Chondrocyte (in vitro differentiated cells): ENCODE measurements at places on chromosomes 2 and 18. TPM values are rescaled to one million over a fixed set of nuclear protein-coding genes. Genes with fewer than 3 reads are reported as not detected.

Gene VPS4B
- total RNA-seq, result 54.9 to 64.8 TPM (median 55.1 TPM) in 3 replicates

Gene PAIP2B
- total RNA-seq, result 0.67 to 0.73 TPM (median 0.70 TPM) in 3 replicates

Gene UPP2
- 0.60 TPM in 1 of 3 replicates, not detected in the others for total RNA-seq

Gene LOXHD1
- not detected in 3 replicates for total RNA-seq

Gene UNC80
- 0.02 TPM in 1 of 3 replicates, not detected in the others for total RNA-seq

Gene ANKRD30BL
- total RNA-seq, result not detected in 3 replicates

Gene DAPL1
- 0.57 to 1.4 TPM in 2 of 3 replicates, not detected in the other for total RNA-seq

DNA sequence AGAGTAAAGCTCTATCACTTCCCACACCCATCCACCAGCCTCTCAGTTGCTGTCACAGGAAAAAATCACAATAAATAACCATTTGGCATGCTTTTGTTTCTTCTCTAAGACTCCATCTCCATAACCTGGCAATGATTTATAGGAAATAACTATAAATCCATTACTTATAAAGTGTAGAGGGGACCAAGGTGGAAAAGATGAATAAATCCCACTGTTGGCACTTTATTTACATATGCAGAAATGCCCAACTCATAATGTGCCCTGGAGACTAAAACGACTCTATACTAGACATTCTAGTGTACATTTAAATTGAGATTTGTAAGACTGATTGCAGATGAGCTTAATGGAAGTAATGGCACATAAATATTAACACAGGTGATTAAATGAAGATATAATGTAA, 7.5 kb upstream of the NOSTRIN start:
- DNase-seq, result no peak

- no peak for DNase-seq
Observed at GRCh38 chr2:7530001-7530400, 612.8 kb downstream of the RNF144A start.

DNA sequence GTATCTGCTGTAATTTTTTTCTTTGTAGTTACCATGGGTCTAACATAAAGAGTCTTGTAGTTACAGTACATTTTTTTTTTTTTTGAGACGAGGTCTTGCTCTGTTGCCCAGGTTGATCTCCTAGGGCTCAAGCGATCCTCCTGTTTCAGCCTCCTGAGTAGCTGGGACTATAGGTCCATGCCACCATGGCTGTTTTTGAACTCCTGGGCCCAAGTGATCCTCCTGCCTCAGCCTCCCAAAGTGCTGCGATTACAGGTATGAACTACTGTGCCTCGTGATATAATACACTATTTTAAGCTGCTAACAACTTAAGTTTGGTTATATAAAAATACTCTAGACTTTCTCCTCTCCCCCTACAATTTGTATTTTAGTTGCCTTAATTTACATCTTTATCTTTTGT, 46.3 kb downstream of the ASB1 start:
- DNase-seq, result no peak

- DNase-seq, result no peak
Observed at GRCh38 chr2:167510071-167510759, 621.9 kb downstream of the XIRP2 start.

- DNase-seq, result no peak
Observed at GRCh38 chr2:237939251-237939650, 27.6 kb upstream of the UBE2F start.

DNA sequence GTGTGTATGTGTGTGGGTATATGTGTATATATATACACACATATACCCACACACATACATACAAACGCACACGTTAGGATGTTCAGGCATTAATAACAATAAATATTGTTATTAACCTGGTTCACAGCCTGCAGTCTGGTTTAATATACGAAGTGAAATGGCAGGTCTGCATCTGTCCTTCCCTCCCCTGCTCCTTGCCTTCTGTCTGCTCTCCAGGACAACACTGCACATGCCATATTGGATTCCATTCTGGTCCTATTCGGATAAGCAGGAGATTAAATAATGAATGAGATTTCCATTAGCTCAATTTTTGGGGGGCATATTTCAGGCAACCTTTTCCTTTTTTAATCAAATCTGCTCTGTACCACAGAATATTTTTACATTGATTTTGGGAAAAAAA, 158.0 kb downstream of the CELF4 start:
- DNase-seq, result no peak

- DNase-seq, result no peak
Observed at GRCh38 chr2:152890736-152891135, 172.3 kb downstream of the ARL6IP6 start.

GRCh38 chr2:210072922-210073509, 70.6 kb downstream of the RPE start:
- DNase-seq, result no peak

DNA sequence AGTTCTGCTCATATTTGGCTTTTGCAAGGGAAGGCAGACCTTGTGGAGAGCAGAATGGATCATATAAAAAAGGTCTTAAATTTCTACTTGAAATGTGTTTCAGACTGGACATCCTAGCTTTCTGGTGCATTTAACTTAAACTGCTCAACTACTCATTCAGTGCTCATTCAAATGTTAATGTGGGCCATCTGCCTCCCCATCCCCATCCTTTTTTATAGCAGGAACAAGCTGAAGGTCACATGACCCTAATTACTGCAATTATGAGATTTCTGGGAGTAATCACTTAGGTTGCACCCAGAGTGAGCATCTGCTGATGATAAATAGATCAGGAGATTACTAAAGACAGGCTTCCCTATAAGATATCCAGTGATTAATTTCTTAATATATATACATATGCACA, 96.1 kb downstream of the MAP2 start:
- DNase-seq, result no peak

- DNase-seq, result no peak
Observed at GRCh38 chr2:76274160-76274559, 563.4 kb upstream of the GCFC2 start.

- no peak for DNase-seq
Observed at GRCh38 chr2:79938648-79939047, 365.9 kb downstream of the LRRTM1 start.

DNA sequence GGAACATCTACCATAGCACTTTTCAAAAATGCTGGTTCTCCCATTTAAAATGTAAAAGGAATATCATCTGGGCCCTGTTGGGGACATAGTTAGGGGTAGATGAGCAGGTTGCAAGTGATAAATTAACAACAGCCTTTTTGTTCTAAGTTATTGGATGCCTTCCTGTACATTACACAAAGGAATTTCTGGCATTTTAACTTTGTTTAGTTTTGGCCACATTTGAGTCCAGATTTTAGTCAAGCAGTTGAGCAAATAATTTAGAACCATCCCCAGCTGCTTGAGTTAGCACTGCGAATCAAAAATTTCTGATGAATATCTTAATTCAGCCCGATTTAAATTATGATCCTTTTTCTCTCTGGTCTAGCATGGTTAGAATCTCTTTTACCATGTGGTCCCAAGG, 124.4 kb downstream of the TTC27 start:
- no peak for DNase-seq

GRCh38 chr2:106694964-106695470, 190.9 kb downstream of the ST6GAL2 start:
- DNase-seq, result no peak

- DNase-seq, result no peak
Observed at GRCh38 chr18:13612196-13612997, 114.0 kb downstream of the FAM210A start.

- no peak for DNase-seq
Observed at GRCh38 chr2:231423176-231423575, 27.7 kb downstream of the B3GNT7 start.

DNA sequence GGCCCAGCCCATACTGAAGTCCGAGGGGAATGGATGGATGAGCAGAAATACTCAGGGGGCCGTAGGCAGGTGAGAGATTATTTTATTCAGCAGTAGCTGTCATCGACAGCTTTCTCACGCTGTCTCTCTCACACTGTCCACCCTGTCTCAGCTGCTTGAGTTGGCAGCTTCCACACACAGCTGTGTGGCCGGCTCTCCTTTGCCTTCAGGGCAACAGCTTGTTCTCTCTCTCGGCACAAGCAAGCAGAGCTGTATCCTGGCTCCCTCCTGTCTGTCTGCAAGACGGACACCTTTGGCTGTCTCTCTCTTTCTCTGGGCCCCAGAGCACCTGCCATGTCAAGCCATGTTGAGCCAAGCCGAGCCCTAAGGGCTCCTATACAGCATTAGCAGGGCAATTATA, 9.8 kb upstream of the PAPOLG start:
- no peak for DNase-seq
